ENCODE measurements at places on chromosomes 7 and 10.

DNA sequence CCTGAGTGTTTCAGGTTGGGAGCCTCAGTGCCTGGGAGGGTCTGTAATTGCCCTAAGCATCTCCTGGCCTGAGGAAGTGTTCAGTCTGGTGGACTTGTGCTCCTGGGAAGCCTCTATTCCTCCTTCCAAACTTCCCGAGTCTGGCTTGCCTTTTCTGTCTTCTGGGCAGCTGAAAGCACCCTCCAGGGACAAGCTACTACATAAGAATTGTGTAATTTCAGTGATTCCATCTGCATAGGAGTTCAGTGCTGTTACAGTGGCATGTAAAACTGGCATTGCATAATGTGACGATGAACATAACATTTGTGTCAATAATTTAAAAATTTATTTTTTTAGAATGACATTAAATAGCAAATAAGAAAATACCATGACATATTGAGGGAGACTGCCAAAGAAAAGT is 109.3 kb downstream of the AOAH start:
- DNase-seq = no peak

GRCh38 chr7:14551310-14551709 is 351.2 kb downstream of the DGKB start:
- no peak for DNase-seq

DNA sequence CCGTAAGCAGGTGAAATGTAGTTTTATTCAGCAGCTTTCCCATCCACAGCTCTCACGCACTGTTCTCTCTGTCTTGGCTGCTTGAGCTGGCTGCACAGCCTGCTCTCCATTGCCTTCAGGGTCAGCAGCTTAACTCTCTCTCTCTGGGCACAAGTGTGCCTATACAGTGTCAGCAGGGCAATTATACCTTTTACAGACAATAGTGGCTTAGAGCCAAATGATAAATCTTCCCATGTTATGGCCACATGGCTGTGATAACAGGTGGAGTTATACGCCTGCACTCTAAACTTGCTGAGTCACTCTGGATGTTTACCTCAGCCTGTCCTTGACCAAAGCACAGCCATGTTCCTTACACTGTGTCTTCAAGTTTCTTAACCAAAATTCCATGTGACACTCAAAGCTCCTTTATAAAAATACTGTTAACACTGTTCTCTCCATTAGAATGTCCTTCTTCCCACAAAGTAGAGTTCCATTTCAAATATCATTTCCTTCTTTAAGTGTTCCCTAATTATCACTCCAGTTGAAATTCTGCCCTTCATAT is 6.1 kb downstream of the RNF133 start:
- no peak for DNase-seq

DNA sequence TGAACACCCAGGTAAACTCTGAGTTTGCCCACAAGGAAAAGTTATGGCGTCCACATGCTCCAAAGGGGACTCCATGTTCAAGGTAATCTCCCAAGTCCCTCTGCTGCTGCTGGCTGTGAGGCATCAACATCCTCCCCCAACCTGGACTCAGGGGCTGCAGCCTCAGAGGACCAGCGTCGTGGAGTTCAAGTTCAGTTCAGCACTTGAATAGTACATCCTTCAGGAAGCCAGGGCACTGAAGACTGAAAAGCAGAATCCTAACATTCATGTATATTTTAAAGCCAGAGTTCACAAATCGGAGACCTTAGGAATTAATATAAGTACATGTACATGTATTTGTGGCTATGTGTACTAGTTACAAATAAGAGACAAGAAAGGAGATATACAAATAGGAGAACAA is 90.4 kb downstream of the PTPRE start:
- DNase-seq = no peak

GRCh38 chr10:128268015-128268722 is 141.9 kb upstream of the MKI67 start:
- no peak for DNase-seq

GRCh38 chr10:34475786-34476185 is 339.3 kb downstream of the PARD3 start:
- DNase-seq = no peak

GRCh38 chr7:99997545-99998137 is 17.8 kb upstream of the ZKSCAN1 start:
- DNase-seq = no peak

- no peak for DNase-seq
Observed at GRCh38 chr10:29961351-29961750, 98.0 kb downstream of the JCAD start.

DNA sequence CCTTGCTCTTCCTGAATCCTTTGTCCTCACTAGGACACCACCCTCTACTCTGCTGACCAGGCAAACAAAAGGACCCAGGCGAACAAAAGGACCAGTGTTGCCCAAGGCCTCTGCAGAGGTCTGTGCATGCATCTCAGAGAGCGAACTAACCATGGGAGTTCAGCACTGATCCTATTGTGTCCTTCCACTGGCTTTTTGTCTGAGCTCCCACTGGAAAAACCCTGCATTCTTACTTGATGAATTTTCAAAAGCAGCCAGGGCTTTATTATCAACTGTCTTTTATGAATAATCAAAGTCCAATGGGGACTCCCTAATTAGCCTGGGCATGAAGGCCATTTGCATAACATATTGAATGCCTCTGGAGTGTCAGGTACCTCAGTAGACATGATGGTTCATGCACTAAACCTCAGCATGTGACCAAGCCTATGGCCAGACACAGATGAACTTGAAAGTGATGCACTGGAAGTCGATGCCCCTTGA is 140.6 kb downstream of the KCNMA1 start:
- no peak for DNase-seq

- no peak for DNase-seq
Observed at GRCh38 chr7:125195156-125195555, 265.5 kb upstream of the POT1 start.

DNA sequence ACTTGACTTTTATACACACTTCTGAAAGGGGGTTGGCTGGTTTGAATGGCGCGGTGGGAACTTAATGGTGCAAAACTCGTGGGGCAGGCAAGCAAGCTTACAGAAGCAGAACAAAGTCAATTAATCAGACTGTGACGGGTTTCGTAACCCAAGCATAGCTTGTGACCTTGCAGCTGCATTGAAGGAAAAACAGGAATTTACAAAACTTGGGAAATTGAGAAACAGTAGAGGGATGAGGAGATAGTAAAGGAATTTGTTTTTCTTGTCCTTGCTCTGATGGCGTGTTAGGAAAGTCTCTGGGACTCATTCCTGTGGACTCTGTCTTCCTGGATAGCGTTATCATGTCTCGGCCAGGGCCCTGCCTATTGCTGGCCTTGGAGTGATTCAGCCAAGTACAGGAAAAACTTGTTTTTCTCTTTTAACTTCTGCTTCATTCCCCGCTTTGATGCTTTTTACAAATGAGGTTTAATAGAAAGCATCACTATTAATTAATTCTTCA is 220.0 kb upstream of the KCND2 start:
- DNase-seq = no peak

DNA sequence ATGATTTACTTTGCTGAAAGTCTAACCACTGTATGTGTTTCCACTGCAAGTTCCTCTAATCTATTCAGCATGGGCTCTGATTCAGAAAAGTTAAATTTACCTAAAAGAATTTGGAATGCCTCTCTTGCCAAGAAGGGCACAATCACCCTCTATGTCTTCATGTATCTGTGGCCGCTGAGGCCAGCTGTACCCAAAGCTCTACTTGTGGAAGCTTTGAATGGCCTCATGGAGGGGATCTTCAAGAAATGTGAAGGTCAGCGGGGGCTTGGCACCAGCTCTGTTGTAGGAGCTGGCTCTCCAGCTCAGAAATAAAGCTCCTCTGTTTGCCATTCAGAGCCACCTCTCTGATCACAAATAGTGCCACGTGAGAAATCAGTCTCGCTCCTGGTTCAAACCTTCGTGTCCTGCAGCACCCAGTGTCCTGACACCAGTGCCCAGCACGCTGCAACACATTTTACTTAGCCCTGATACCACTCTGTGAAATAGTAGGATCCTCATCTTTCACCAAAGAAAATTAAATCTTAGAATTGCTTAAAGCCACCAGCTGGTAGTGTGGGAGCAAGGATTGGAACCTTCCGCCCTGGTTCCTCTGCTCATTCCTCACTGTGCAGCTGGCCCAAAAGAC is 61.1 kb downstream of the PKD1L1 start:
- no peak for DNase-seq

GRCh38 chr10:124601431-124602120 is 140.0 kb downstream of the LHPP start:
- no peak for DNase-seq

- no peak for DNase-seq
Observed at GRCh38 chr7:19749658-19750057, 23.8 kb downstream of the TMEM196 start.
